Lower lobe of right lung (tissue), 2 donors: ENCODE measurements at places on chromosomes 6 and 20. TPM values are rescaled to one million over a fixed set of nuclear protein-coding genes. Genes with fewer than 3 reads are reported as not detected.

Gene ERVFRD-1
- total RNA-seq, result 0.65 TPM

DNA sequence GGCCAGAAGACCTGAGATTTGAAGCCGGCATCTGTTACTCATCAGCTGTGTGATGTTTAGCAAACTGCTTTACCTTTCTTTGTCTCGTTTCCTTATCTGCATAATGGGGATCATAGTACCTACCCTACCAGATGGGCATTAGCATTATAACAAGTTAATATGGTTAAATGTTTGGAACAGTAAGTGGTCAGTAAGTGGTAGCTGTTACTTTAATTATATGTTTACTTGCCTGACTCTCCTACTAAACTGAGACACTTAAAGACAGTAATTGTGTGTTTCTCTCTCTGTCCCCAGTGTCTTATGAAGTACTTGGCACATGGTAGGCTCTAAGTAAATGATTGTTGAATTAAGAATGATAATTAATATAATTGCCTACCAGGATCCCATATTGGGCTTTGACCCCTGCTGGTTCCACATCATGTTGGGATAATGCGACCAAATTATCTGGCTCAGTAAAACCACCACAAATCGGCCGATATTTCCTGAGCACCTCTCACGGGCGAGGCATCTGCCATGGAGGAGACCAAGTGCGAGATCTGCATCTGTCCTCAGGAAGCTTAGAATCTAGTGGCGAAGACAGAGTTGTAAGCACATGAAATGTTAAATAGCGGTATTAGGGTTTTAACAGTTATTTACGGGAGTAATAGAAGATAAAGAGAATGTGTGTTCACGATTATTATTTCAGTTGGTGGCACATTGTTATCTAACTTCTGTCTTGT, 31.4 kb downstream of the PTK7 start:
- no peak overlapping the region for H3K27ac ChIP-seq
- H3K4me3 ChIP-seq, result no peak overlapping the region
- no peaks in the 10 kb centered on the region for H3K4me1 ChIP-seq
- DNase-seq, result no peak

- DNase-seq, result no peak
- H3K4me1 ChIP-seq, result peaks cover 16% of the 10 kb centered on the region
- no peaks in the 10 kb centered on the region for H3K36me3 ChIP-seq
- no peak overlapping the region for H3K27ac ChIP-seq
- no peak overlapping the region for H3K4me3 ChIP-seq
These were observed 16.5 kb downstream of the COL20A1 start for GRCh38 chr20:63309261-63310071.

Gene PDYN
- not detected for total RNA-seq

Gene ULBP2
- total RNA-seq, result 2.2 TPM

DNA sequence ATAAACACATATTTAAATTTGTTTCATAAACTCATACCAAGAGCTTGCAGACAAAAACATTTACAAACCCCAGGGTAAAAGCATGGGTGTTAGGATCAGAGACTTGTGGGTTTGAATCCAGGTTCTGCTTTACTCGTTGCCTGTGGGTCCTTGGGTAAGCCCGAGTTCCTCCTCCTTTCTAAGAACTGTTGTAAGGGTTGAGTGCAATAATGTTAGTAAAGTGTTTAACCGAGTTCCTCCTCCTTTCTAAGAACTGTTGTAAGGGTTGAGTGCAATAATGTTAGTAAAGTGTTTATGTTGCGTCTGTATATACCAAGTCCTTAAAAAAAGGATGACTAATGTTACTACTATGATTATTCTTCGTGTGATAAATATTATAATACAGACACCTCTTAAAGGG, 18.7 kb downstream of the CCDC170 start:
- no peaks in the 10 kb centered on the region for H3K4me1 ChIP-seq
- H3K4me3 ChIP-seq, result no peak overlapping the region
- DNase-seq, result no peak
- no peak overlapping the region for H3K27ac ChIP-seq

GRCh38 chr6:113077794-113078193, 730.7 kb downstream of the RFPL4B start:
- no peaks in the 10 kb centered on the region for H3K27me3 ChIP-seq
- H3K4me3 ChIP-seq, result no peak overlapping the region
- no peaks in the 10 kb centered on the region for H3K4me1 ChIP-seq
- no peaks in the 10 kb centered on the region for H3K36me3 ChIP-seq
- DNase-seq, result no peak

GRCh38 chr20:25439328-25439727, 31.9 kb downstream of the GINS1 start:
- no peaks in the 10 kb centered on the region for H3K4me1 ChIP-seq
- H3K36me3 ChIP-seq, result no peaks in the 10 kb centered on the region
- H3K4me3 ChIP-seq, result no peak overlapping the region
- DNase-seq, result no peak

- no peaks in the 10 kb centered on the region for H3K4me1 ChIP-seq
- H3K27me3 ChIP-seq, result peaks cover 23% of the 10 kb centered on the region
- DNase-seq, result no peak
These were observed 79.4 kb downstream of the DLL1 start for GRCh38 chr6:170211404-170212025.

Gene TSPO2
- total RNA-seq, result not detected

DNA sequence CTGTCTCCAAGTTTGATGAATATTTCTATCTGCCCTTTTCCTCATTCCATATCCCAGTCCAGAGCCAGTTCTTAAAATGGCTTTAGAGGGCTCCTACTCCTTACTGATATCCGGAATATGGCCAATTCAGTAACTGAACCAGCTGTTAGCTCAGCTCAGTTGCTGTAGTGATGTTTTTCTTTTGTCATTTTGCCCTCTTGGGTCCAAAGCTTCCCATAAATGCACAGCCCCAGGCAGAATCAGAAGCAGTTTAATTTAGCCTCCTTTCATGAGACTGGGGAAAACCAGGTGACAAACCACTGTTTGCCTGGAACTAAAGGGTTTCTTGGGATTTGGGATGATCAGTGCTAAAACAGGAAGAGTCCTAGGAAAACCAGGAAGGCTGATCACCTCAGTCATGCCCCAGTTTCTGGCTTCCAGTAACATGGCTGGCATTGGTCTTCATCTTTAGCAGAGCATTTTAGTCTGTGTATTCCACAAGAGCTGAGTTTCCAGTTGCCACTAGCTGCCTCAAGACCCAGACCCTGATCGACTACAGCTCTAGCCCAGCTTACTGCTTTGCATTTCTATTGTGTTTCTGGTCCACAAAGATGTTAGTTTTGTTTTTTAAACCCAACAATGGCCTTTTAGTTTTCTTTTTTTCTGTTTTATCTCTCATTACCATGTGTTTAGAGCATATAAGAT, 40.6 kb upstream of the REV3L start:
- no peaks in the 10 kb centered on the region for H3K36me3 ChIP-seq
- H3K27ac ChIP-seq, result no peak overlapping the region
- no peak for DNase-seq
- no peak overlapping the region for H3K4me3 ChIP-seq
- peaks cover 7% of the 10 kb centered on the region for H3K4me1 ChIP-seq

Gene PRELID3B
- total RNA-seq, result 43.0 TPM

- no peaks in the 10 kb centered on the region for H3K36me3 ChIP-seq
- H3K4me3 ChIP-seq, result no peak overlapping the region
- no peak overlapping the region for H3K27ac ChIP-seq
- no peak for DNase-seq
These were observed 48.8 kb downstream of the TRDN start for GRCh38 chr6:123587838-123588545.

DNA sequence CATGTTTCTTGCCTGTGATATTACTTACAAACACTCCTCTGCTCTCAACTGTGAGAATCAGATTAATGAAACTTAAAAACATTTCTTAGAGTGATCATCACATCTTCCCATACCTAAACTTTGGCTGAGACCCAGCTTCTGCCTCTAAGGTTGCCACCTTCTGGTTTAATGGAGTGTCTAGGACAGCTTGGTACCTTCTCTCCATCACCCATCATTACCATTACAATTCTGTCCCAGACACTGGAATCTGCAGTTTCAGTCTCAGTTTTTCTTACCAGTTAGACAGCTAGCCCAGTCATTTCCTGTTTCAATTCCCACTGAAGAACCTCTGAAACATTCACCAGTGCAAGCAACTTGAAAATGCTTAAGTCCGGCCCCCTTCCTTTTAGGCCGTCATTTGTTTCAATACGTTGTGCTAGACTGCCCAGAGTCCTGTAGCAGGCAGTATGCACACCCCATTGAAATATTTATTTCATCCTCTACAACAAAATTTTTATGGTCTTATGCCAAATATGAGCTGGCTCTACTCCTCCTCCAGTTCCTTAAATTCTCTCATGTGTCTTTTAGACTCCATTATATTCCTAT, 107.0 kb upstream of the FOXO3 start:
- DNase-seq, result no peak
- no peaks in the 10 kb centered on the region for H3K27me3 ChIP-seq
- no peaks in the 10 kb centered on the region for H3K36me3 ChIP-seq
- peaks cover 10% of the 10 kb centered on the region for H3K4me1 ChIP-seq
- no peak overlapping the region for H3K4me3 ChIP-seq

- H3K36me3 ChIP-seq, result no peaks in the 10 kb centered on the region
- H3K4me1 ChIP-seq, result peaks cover 15% of the 10 kb centered on the region
- H3K27me3 ChIP-seq, result no peaks in the 10 kb centered on the region
These were observed 6.0 kb downstream of the CCN5 start for GRCh38 chr20:44720997-44721784.

DNA sequence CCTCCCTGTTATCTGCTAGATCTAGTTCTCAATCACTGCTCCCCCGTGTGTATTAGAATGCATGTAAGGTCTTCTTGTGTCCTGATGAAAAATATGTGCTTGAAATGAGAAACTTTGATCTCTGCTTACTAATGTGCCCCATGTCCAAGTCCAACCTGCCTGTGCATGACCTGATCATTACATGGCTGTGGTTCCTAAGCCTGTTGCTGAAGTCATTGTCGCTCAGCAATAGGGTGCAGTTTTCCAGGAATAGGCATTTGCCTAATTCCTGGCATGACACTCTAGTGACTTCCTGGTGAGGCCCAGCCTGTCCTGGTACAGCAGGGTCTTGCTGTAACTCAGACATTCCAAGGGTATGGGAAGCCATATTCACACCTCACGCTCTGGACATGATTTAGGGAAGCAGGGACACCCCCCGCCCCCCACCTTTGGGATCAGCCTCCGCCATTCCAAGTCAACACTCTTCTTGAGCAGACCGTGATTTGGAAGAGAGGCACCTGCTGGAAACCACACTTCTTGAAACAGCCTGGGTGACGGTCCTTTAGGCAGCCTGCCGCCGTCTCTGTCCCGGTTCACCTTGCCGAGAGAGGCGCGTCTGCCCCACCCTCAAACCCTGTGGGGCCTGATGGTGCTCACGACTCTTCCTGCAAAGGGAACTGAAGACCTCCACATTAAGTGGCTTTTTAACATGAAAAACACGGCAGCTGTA, 73.4 kb downstream of the PTPN1 start:
- no peak overlapping the region for H3K4me3 ChIP-seq
- no peak overlapping the region for H3K27ac ChIP-seq
- H3K27me3 ChIP-seq, result no peaks in the 10 kb centered on the region

Gene RBPJL
- not detected for total RNA-seq

Gene SMLR1
- total RNA-seq, result not detected

- peaks cover 20% of the 10 kb centered on the region for H3K4me1 ChIP-seq
- no peak overlapping the region for H3K27ac ChIP-seq
These were observed 7.4 kb upstream of the SLC12A5 start for GRCh38 chr20:46021361-46022359.

Gene LY6G5C
- total RNA-seq, result 2.9 TPM

Gene SNAI1
- 1.9 TPM for total RNA-seq
